HuH-7.5 (cell line): ENCODE measurements at places on chromosomes 1 and 21.
A peak's percentile ranks its signal among the peaks of the same experiment; 100 is the strongest.

- DNase-seq = no peak
These were observed 54.7 kb downstream of the NTPCR start for GRCh38 chr1:233005156-233005555.

DNA sequence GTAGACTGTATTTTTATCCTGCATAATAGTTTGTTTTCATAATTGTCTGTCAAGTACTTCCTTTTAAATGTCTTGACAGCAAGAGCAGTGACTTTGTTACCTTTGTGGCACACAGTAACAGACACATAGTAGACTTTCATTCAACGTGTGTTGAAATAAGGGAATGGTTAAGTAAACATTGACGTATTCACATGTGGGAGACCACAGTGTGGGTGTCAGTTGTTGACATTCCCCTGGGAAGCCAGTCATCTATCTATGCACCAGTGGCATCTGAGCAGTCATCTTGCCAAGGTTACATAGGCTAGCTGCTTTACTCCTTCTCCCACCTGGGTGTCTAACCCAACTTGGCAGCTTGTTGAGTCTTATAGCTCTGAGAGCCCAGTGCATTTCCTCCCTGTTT lies 1.4 kb upstream of the NUP133 start:
- peak; percentile 47 for DNase-seq

GRCh38 chr1:172148213-172148612 lies 272.3 kb upstream of the C1orf105 start:
- no peak for DNase-seq

DNA sequence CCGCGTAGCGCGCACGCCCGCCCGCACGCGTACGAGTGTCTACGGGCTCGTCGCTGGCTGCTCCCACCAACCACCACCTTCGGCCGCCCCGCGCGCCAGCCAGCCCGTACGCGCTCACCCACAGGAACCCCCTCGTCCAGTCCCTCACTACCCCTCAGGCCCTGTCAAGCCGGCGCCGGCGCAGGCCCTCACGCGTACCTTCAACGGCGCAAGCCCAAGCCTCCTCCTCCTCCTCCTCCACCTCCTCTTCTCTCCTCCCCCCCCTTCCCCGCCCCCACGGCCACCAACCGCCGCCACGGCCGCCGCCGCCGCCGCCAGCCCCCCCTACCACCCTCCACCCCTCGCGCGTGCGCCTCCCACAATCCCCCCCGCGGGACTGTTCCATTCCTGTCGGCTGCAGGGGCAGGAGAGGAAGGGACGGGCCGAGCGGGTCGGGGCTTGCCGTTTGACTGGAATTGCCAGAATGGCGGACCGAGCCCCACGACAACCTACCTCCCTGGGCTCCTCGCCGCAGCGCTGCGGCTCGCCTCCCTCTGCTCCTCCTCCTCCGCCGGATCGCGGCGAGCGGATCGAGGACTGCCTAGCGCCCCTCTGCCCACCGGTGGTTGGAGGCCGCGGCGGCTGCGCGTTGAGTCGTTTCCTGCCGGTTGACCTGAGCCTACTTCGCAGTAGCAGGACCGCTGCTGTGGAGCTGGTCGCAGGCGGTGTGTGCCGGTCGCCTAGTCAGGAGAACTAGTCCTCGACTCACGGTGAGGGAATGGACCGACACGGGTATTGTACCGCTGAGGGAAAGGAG lies at the start of gene ASH1L:
TSS of gene ASH1L (minus strand) at position 223 of the 796 bp plus-strand sequence. CDS start 41,284 bp downstream, outside the sequence.
- peak; percentile 89 for DNase-seq

DNA sequence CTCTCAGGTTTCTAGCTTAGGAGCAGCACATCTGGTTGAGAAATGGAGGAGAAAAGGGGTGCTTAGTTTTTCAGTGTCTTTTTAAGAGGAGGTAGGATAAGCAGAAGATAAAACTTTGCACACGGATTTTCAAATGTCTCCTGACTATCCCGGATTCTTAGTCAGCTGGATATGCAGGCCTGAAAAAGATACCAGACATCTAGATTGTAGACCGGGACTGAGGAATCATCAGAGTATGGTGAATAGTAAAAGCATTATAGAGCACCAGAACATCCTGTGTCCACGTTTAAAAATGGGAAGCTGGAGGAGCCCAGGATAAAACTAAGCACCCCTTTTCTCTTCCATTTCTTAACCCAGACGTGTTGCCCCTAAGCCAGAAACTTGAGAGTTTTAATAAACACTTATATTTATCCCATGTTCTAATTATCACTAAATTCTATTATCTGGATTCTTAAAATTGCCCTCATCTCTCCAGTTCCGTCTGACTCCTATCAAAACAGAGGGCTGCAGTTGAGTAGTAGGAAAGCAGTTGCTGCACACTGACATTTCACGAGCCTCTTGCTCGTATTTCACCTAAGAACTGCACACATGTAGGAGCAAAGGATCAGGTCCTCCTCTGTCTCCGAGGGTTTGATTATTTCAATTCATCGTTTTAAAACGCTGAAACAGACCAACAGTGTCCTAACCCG lies 609 bp downstream of the PIGK start:
- DNase-seq = no peak

GRCh38 chr1:72462186-72462905 lies 180.0 kb upstream of the NEGR1 start:
- no peak for DNase-seq

DNA sequence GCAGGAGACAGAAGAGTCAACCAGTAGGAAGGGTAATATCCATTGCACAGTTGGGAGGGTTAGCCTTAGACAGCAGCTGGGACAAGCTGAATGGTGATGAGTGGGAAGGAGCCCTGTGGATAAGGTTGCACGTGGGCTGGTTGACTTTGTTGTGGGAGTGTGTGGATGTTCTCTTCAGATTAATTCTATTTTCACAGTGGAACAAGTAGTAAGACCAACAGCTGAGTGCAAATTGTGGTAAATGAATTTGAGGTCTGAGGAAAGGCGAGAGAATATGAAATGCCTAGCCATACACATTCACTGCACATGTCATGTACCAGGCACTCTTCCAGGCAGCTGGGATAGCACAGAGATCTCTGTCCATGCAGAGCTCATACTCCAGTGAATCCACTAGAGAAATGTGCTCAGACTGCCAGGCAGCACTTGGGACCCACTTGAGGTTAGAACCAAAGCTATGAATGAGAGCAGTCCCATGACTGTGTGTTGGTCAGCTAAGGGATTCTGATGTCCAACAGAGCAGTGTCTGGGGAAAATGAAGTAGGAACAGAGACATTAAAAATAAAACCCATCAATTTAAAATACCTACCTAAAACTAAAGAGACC lies 25.2 kb upstream of the VTCN1 start:
- no peak for DNase-seq

- DNase-seq = no peak
These were observed 195.3 kb downstream of the BRINP2 start for GRCh38 chr1:177366091-177366490.

DNA sequence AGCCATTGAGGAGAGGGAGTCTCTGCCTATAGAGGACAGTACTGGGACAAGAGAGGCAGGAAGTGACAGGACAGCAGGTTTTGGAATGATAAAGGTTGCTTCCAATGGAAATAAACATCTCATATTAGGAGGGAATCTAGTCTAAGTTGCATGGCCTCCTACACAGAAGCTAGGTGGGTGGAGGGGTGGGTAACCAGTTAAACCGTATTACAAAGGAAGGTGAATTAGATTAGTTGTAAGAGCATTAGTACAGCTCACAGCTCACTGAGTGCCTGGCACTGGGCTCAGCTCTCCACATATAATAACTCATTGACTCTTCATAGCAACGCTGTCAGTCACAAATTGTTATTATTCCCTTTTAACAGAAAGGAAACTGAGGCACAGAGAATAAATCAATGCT lies 468.1 kb downstream of the PTPRU start:
- DNase-seq = no peak

- DNase-seq = no peak
These were observed 2.2 kb upstream of the GBP6 start for GRCh38 chr1:89361681-89362080.

GRCh38 chr21:38631206-38631605 lies 132.9 kb upstream of the ERG start:
- DNase-seq = no peak
